ENCODE measurements at places on chromosomes 5 and 9. TPM values are rescaled to one million over a fixed set of nuclear protein-coding genes. Genes with fewer than 3 reads are reported as not detected.

Gene TXNDC15
- total RNA-seq = 73.0 TPM

Gene DEPDC1B
- total RNA-seq = 16.4 TPM

Gene ARL10
- 3.4 TPM for total RNA-seq

Gene MED10
- total RNA-seq = 16.8 TPM

Gene PRLR
- 0.84 TPM for total RNA-seq

Gene MSX2
- 2.2 TPM for total RNA-seq

Gene TMEM174
- not detected for total RNA-seq

Gene TAS2R1
- total RNA-seq = not detected

Gene SLC36A2
- total RNA-seq = not detected

Gene FCHO2
- total RNA-seq = 2.4 TPM

Gene PCDHA7
- total RNA-seq = 0.15 TPM

Gene NR6A1
- 0.15 TPM for total RNA-seq

Gene FOXD4L4
- not detected for total RNA-seq
